ENCODE measurements at places on chromosomes 12 and 14.

DNA sequence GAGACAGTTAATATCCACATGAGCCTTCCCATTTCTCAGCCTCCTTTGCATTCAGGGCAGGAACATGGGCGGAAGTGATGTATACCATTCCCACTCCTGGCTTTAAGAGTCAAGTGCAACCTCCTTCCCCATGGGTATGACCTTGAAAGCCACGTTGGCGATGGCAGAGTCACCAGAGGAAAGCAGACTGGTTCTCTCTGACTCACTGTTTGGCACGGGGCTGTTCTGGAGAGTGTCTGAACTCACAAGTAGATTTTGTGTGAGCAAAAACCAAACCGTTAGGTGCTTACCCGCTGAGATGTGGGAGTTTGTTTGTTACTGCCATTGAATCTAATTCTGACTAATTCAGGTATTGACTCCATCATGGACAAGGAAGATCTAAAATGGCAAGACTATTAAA is 36.7 kb upstream of the PZP start:
- DNase-seq = no peak

DNA sequence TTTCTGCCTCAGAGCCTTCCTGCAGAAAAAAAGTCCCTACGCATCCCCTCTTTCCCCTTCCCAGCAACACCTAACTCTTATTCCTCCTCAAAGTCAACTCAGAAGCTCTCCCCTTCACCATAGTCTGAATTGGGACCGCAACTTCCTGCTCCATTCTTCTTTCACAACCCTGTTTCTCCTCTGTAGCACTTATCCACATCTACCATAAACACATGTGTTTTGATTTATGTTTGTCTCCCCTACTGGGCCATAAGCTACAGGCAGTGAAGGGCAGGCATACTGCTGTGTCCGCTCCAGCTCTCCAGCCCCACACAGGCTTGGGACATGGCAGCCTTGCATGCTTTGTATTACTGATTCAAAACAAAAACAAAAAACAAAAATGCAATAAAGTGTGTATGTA is 5.9 kb downstream of the SDR9C7 start:
- no peak for DNase-seq

- no peak for DNase-seq
These were observed 38.4 kb downstream of the YEATS4 start for GRCh38 chr12:69397978-69398377.

GRCh38 chr12:82673698-82674097 is 13.0 kb upstream of the TMTC2 start:
- DNase-seq = no peak

- no peak for DNase-seq
These were observed 2.3 kb upstream of the SCNN1A start for GRCh38 chr12:6377667-6377994.
